ENCODE measurements at places on chromosomes 11 and 22.

DNA sequence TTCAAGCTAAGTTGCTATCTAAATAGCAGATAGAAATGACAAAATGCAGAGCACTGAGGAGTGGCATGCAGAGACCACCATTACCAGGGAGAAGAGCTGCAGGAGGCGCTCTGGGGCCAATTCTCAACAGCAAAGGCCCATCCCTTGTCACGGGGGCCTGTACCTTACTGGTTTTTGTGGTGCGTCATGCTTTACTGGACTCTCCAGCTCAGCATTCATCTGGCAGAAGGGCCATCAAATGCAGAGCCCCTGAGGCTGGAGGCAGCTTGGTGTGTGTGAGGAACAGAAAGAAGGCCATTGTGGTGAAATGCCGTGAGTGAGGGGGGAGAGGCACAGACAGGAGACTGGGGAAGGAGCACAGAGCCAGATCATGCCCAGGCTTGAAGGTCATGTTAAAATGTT, 56.5 kb upstream of the NAV2 start:
- no peak for DNase-seq

DNA sequence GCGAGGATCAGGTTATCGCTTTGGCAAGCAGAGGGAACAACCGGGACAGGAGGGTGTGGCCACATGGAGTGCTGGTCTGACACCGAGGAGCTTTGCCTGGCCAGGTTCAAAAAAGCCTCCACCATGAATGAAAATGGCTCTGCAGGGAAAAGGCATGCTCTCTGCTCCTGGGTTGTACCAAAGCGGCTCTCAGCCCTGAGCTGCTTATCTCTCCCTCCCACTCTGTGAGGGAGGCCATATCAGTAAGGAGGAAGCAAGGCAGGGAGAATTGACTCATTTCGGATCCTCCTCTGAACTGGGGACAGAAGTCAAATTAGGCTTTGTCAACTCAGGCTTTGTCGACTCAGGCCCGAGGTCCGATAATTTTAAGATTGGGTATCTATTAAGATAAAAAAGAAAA, 82.9 kb upstream of the CRTAM start:
- DNase-seq = no peak

- no peak for DNase-seq
Measured at GRCh38 chr11:80698637-80699036, 1257.8 kb upstream of the TENM4 start.

DNA sequence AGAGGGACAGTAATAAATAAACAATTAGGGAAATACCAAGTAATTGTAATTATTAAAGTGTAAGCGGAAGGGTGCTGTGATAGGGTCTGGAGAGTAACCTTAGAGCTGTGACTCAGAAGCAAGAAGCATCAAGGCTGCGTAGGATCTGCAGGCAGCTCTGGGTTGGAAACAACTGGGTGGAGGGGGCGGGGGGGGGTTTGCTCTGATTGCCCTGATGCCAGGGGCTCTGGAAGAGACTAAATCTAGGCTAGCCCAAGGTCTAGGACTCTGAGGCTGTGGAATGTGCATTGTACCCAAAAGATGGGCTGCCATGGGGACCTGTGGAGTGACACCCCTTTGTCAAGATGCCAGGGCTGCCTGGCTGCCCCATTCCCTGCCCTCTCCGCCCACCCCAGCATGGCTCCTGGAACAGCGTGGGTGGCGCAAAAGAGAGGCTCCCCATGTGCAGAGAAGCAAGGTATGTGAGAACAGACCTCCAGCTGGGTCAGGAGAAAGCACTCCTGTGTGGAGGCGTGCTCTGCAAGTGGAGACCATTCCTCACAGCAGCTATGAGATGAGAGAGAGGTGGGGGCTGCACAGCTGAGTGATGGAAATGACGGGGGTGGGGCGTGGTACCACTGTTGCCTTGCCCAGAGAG, 101.1 kb upstream of the CRYBB3 start:
- no peak for DNase-seq

- DNase-seq = no peak
Measured at GRCh38 chr11:1737080-1737757, 13.2 kb downstream of the IFITM10 start.

GRCh38 chr11:109993786-109994185, 99.4 kb upstream of the ZC3H12C start:
- DNase-seq = no peak

- no peak for DNase-seq
Measured at GRCh38 chr11:84218318-84218717, 932.2 kb upstream of the CCDC90B start.

DNA sequence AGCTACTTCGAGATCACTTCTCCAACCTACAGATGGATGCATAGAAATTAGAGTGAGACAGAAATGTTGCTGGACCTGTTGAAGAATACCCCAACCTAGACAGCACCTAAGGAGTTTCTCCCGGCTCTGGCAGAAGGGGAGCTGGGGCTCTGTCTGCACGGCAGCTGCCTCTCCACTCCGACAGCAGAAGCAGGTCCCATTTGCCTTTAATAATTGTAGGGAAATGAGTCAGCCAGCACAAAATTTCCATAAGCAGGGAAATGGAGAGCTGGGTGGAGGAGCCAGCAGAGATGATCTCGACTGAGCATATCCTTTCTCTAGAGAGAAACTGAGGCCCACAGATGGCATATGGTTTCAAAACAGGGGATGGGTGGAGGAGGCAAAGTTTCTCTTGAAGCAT, 80.1 kb downstream of the EFCAB6 start:
- DNase-seq = no peak

DNA sequence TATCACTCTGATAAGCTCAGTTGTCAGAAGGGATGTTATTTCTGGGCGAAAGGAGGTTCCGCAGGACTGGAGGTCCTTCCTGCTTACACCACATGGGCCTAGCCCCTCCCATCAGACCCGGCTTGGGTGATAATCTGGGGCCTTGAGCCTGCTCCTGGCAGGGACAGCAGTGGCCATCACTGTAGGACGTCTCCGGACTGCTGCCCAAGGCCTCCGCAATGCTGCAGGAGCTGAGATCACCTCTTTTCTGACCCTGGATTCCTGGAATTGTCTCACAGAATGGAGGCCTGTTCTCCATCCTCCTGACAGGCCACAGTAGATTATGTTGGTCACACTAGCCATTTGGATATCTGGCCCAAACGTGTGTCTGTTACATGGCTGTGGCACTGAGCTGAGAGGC, 9.2 kb upstream of the BIK start:
- DNase-seq = no peak

GRCh38 chr22:40410731-40411505, 40.5 kb downstream of the SGSM3 start:
- no peak for DNase-seq

DNA sequence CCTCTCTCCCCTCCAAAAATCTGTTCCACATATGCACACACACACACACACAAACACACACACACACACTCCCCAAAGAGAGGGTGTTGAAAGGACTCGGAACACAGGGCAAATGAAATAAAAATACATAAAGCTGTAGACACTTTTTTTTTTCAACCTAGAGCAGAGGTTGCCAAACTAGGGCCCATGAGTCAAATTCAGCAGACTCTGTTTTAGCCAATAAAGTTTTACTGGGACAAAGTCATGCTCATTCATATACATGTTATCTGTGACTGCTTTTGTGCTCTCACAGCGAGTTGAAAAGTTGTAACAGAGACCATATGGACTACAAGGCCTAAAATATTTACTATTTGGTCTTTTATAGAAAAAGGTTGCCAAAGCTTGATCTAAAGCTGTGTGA, 8.9 kb downstream of the IMMP1L start:
- DNase-seq = no peak

DNA sequence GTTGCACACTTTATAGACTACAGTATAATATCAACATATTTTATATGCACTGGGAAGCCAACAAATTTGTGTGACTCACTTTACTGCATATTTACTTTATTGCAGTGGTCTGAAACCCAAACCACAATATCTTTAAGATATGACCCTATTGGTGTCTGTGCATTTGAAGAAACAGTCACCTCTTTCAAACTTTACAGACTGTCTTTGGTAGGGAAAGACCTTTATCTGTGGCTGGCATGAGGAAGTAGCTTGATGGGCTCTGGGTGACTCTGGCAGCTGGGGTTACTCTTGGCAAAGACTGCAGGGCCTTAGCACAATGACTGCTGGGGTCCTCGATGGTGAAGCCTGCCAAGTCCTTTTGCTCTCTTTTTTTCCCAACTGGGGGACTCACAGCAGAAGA, 21.3 kb upstream of the ABTB2 start:
- no peak for DNase-seq

DNA sequence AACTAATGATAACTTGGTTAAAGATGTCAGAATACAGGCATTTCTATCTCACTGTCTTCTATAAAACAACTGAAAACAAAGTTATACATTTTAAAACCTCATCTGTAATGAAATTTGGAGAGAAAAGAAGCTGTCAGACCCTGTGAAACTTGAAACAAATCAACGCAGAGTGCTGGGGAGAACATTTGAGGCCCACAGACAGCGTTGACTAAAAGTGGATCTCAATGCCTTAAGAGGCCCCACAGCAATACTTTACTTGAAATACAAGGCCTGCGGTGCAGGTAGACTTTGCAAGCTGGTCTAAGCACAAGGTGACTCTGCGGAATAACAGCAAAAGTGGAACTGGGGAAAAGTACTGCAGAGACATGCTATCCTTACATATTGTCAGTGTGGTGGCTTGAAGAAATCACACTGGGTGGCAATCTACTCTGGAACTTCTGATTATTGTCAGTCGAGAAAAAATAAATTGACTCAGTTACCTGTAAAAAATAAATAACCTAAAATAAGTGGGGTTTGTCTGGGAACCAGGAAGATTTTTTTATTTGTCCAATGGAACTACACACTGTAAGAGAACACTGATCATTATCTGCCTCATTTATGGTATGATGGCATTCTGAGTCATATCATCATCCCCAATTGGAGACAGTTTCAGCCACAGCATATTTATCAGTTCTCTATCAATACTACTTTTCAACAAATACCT, 138.9 kb downstream of the LUZP2 start:
- no peak for DNase-seq

All from midbrain (tissue), 1 donor.